GM13976 (cell line): ENCODE measurements at places on chromosomes 13 and 19.

GRCh38 chr19:43501661-43502418 lies 2.7 kb downstream of the PHLDB3 start:
- DNase-seq, result no peak

- no peak for DNase-seq
These were observed 585.7 kb upstream of the GPC6 start for GRCh38 chr13:92640936-92641335.

- no peak for DNase-seq
These were observed 269.3 kb downstream of the POU4F1 start for GRCh38 chr13:78334059-78334458.

DNA sequence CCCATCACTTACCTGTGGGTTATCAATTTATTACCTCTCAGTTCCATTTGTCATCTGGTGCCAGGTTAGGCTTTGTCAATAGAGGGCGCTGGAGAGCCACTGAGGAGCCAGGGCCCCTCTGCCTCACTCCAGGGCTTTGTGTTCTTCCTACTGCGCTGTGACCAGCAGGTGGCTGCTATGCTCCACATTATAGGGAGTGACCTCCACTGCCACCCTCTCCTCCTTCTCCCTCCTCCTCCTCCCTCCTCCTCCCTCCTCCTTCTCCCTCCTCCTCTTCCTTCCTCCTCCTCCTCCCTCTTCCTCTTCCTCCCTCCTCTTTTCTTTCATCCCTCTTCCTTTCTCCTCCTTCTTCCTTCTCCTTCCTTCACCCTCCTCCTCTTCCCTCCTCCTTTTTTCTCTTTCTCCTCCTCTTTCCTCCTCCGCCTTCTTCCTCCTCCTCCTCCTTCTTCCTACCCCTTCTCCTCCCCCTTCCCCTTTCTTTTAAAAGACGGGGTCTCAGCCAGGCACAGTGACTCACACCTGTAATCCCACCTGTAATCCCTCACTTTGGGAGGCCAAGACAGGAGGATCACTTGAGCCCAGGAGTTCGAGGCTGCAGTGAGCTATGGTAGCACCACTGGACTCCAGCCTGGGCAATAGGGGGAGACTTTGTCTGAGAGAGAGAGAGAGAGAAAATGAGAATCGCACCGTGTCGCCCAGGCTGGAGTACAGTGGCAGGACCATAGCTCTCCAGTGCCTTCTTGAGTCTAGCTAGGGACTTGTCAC lies 10.3 kb upstream of the ZBTB32 start:
- peak; percentile 86 for DNase-seq

DNA sequence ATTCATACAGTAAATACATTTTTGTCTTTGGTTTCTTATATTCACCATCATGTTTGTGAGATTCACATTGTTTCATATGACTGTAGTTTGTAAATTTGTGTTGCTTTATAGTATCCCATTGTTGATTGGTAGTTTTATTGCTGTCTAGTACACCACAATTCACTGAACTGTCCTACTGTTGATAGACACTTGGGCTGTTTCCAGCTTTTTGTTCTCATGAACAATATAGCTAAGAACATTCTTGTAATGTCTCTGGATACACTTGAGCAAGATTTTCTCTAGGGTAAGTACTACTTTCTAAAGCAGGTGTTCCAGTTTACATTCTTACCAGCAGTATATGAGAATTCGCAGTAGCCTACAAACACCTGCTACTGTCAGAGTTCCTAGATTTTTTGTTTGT lies 37.8 kb downstream of the SKA3 start:
- DNase-seq, result no peak

GRCh38 chr13:78045916-78046315 lies 127.3 kb upstream of the EDNRB start:
- no peak for DNase-seq

- DNase-seq, result no peak
These were observed 4.6 kb downstream of the STARD13 start for GRCh38 chr13:33280923-33281322.

DNA sequence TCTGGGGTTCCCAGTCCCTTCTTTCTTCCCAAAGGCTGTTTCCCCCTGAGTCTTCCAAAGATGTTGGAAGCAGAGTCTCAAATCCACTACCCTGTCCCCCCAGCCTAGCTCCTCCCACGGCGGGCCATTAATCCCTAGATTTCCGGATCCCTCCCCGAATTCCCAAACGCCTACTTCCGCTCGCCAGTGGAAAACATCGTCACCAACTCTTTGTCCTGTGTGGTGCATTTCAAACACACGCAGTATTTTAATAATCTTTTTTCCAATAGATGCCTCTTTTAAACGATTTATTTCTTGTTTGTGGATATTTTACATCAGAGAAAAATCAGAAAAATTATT lies 610 bp downstream of the ZNF791 start:
- DNase-seq, result no peak

DNA sequence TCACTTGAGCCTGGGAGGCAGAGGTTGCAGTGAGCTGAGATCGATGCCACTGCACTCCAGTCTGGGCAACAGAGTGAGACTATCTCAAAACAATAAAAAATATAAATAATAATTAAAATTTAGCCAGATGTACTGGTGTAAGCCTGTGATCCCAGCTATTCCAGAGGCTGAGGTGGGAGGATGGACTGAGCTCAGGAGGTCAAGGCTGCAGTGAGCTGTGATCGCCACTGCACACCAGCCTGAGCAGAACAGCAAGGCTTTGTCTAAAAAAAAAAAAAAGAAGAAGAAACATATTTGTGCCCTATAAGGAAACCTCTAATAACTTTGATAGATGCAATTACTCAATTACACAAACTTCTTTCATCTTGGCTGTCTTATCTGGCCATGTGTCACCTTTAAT lies 52.3 kb downstream of the ABCC4 start:
- no peak for DNase-seq

GRCh38 chr13:73825143-73825542 lies 309.1 kb downstream of the KLF12 start:
- no peak for DNase-seq

- no peak for DNase-seq
These were observed at the start of gene HSD17B14 for GRCh38 chr19:48836089-48837017. Gene HSD17B14 (minus strand): TSS chr19:48836491. CDS start chr19:48836411, 80 bp downstream.

GRCh38 chr13:40175639-40176038 lies 490.8 kb downstream of the FOXO1 start:
- no peak for DNase-seq

DNA sequence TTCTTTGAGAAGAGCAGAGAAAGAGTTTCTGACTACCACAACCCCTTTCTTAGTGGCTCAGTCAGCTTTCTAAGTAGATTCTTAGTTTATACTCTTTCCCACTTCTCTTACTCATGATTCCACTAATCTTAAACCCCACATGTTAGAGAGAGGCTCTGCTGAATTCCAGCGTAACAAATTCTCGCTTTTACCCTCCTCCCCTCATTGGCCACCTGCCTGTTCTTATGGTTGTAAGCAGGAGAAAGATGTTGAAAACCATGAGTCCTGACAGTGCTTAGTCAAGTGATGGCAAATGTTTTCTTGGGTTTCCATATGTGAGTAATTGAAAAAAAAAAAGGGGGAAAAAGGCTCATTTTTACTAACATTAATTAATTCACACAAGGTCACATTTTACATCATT lies 125.9 kb downstream of the ZDHHC20 start:
- DNase-seq, result no peak

DNA sequence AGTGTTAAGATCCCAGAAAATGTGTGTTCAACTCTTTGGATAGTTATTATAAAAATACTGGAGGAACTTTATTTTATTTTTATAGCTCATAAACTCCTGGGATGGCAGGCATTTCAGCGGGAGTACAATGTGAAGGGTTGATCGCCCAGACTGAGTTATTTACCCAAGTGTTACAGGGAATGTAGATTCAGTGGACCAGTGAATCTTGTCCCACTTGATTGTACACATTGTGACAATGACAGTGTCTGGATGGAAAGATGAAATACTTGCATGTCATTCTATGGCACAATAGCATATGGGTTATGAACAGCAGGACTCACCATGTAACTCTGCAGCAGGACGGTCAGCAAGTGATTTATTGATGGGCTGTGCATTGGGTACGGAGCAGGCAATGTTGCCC lies 20.3 kb downstream of the OLFM4 start:
- no peak for DNase-seq

DNA sequence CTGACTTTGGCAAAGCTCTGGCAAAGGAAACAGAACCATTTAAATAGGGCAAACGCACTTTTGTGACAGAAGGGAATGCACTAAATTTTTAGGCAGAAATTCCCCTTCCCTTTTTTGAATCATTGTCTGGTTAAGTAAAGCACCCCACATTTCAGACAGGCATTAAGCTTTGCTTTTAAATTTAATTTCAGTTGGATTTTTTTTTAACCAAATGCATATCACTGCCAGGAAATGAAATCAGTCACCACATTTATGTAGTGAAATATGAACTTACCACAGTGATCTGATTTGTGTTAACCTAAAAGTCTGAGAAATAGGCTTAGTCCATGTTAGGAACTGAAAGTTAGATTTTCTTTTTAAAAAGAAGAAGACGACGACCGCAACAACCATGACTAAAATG lies 10.8 kb downstream of the GPR183 start:
- no peak for DNase-seq

- no peak for DNase-seq
These were observed 103.5 kb upstream of the SPRY2 start for GRCh38 chr13:80444240-80445015.

GRCh38 chr19:7742575-7742974 lies 4.8 kb downstream of the CD209 start:
- DNase-seq, result no peak

- DNase-seq, result peak; percentile 49
These were observed 42.4 kb downstream of the ADGRE3 start for GRCh38 chr19:14632286-14632685.

DNA sequence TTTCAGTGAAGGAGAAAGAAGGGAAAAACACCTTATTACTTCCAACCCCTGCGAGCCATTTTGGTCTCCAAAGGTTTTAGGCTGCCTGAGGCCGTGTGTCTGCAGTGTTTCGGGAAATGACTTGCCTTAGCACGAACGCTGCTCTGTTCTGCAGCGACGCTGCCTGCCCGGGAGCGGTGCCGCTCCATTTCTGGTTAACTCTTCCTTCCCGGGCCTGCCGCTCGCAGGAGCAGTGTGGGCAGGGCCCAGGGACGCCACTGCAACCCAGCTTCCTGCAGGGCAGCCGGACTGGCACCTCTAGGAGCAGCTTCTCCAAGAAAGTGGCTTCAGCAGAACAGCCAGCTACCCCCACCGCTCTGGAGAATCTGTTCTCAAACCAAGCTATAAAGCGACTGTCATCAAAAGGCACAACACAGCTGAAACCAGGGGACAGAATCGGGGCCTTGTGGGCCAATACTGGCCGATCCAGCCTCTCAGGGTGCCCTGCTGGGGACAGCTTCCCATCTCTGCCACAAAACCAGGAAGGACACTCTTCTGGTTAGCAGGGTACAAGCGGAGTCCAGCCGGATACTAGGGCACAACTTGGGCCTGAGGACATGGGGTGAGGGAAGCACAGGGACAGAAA lies 72.2 kb downstream of the KCTD15 start:
- DNase-seq, result peak; percentile 8

- DNase-seq, result no peak
These were observed 869.4 kb downstream of the PCDH17 start for GRCh38 chr13:58500938-58501337.

GRCh38 chr19:6103217-6103644 lies 7.1 kb downstream of the RFX2 start:
- DNase-seq, result no peak

- DNase-seq, result no peak
These were observed 46.0 kb downstream of the USP12 start for GRCh38 chr13:27125357-27126282.

DNA sequence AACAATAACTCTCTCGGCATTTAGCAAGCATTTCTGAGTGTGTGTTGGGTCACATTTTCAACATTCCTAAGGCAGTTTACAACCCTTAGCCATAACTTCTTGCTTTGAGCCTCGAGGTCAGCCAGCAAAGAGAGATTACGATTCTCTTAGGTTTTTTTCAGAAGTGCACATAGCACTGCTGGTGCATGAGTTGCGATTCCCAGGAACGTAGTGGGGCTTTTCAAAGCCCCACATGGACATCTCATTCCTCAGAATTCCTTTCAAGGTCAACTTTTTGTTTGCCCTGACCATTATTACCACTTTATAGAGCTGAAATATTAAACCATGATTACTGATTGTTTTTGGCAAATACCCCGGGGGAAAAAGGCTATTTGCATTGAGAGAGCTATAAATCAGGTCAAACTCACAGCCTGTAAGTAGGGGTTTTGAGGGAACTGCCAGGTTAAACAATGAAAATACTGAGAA lies 705.3 kb downstream of the GPC5 start:
- DNase-seq, result no peak

DNA sequence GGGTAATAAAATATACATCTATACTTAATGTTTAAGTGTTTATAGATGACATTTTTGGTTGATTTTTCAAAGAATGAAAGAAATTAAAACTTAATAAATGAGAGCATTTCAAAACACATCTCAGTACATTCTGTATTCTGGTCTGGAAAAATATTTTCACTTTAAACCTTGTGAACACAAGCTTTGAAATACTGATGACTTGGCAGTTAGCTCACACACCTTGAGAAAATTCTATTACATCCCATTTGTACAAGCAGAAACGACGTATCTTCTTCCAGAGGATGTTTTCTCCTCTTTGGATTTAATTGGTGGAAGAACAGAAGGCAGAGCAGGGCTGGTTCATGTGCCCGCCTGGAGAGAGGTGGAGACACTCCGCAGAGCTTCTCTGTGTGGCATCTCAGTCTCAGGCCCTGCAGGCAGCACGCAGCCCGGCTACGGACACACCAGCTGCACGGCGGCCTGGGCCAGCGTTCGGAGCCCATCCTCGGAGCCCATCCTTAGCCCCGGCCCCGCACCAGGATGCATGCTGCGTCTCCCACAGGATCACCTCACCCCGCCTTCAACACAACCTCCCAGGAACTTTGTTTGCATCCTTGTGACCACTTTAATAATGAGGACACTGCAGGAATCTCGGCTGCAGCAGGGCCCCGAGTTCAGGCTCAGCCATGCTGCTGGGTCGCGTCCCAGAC lies 48.6 kb downstream of the SOX1 start:
- no peak for DNase-seq

GRCh38 chr13:35766663-35767062 lies 290.2 kb upstream of the MAB21L1 start:
- no peak for DNase-seq

DNA sequence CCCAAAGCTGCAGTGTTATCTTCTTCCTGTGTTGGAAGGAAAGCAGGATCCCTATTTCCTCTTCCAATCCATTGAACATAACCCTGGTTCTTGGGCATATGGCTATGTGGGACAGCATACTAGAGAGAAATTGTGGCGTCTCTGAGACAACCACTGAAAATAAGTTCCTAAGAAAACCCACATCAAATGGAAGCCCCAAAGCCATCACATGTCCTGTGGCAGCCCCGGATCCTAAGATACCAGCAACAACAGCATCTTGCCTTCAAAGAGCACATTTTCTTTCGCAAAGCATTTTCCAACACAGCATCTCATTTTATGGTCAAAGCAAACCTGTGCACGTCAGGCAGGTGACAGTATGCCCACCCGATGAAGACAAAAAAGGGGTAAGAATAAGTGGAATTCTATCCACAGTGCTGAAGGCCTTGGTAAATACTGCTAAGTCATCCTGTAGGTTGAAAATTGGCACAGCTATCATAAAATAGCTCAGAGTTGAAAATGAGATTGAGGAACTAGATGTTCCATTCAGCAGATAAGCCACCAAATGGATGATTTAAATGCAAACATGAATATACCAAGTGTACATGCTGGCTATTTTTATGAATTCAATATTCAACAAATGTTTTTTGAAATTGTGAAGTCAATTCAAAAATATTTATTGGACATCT lies 232.2 kb downstream of the DLEU7 start:
- no peak for DNase-seq

- peak; percentile 76 for DNase-seq
These were observed 21.9 kb downstream of the ATP11A start for GRCh38 chr13:112711528-112712265.
